Naive thymus-derived CD8-positive, alpha-beta T cell (primary cell): ENCODE measurements at places on chromosomes 2 and 18.

GRCh38 chr2:112606547-112606946 lies 22.1 kb downstream of the CHCHD5 start:
- DNase-seq: no peak

- DNase-seq: no peak
Observed at GRCh38 chr18:64993695-64994094, 757.1 kb upstream of the CDH7 start.

GRCh38 chr2:105134081-105134480 lies 96.2 kb downstream of the MRPS9 start:
- no peak for DNase-seq

GRCh38 chr18:44062345-44062744 lies 618.3 kb upstream of the SETBP1 start:
- DNase-seq: no peak

GRCh38 chr18:70415823-70416488 lies 127.1 kb downstream of the SOCS6 start:
- no peak for DNase-seq

DNA sequence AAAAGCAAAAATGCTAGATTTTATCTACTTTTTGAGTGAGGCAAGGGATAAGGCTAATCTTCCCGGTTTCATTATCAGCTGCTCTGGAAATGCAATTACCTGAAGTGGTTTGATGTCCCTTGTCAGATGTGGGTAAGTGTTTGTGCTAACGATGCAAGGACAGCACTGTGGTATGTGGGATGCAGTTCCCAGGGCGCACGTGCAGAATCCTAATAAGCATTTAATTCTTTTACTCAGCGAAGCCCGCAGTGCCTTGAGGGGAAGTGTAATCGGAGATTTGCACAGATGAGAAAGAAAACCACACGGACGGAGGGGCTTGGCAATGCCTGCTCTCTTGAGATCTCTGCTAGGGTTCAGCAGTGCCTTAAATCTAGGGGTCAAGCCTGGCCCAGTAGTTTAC lies 108.5 kb upstream of the LYPD6 start:
- DNase-seq: no peak

DNA sequence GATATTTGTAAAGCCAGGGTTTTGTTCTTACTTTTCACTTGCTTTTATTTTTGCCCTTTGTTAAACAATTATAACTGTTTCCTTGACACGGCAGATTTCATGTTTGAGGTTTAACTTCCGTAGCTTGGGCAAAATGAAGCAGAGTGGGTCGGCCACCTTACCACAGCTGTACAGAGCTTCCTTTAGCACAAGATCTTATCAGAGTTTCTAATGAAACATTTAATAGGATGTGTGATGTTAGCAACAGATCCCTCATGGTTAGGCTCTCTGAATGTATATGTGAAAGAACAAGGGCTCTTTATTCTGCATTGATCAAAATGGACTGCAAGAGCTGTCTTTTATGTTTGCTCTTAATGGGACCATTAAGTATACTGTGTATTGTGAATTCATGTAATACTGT lies 22.3 kb downstream of the RNF125 start:
- DNase-seq: peak; percentile 36

GRCh38 chr2:139876321-139876720 lies 1096.1 kb upstream of the NXPH2 start:
- DNase-seq: no peak

GRCh38 chr18:6203791-6204190 lies 210.9 kb downstream of the L3MBTL4 start:
- DNase-seq: no peak

- DNase-seq: no peak
Observed at GRCh38 chr2:186848873-186849578, at the start of gene ZSWIM2. TSS of gene ZSWIM2 (minus strand) at chr2:186849170. CDS start at chr2:186849130, 40 bp downstream.

- DNase-seq: no peak
Observed at GRCh38 chr2:240170354-240170735, 29.9 kb upstream of the OTOS start.

GRCh38 chr2:58099096-58099769 lies 52.6 kb downstream of the VRK2 start:
- no peak for DNase-seq

DNA sequence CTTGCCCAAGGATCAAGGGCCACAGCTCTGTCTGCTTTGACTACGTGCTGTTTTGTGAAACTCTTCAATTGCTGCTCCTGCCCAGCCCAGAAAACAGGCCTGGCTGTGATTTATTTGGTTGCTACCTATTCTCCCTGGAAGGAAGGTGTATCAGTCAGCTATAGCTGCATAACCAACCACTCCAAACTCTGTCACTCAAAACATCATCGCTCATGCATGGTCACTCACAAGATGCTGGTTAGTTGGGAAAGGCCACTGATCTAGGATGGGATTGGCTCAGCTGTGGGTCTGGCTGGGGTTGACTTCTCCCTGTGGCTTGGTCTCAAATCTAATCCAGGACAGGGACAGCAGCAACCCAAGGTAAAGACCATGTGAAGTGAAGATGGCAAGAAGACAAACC lies 14.6 kb downstream of the TEX51 start:
- DNase-seq: no peak

GRCh38 chr2:73764945-73765344 lies 15.0 kb downstream of the DUSP11 start:
- DNase-seq: no peak

- DNase-seq: no peak
Observed at GRCh38 chr2:58039170-58039611, 7.4 kb upstream of the VRK2 start.

- no peak for DNase-seq
Observed at GRCh38 chr18:3037423-3037915, 24.5 kb upstream of the LPIN2 start.

DNA sequence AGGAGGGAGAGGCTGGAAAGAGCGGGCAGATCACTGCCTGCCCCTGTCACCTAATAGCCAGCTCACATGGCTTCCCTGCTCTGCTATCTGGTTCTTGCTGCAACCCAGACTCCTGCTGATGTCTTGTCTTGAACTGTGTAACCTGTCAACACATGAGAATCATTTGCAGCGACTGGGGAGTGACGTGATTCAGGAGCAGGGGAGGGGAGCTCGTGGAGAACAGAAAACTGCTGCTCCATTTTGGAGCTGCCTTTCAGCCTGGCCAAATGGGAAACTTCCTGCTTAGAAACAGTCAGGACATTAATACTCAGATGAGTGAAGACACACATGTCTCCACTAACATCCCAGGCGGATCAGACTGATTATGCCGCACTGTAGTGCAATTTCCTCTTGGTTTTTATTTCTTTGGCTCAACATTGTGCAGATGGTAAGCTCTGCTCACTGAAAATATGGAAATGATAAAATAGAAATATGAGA lies 38.1 kb downstream of the RPL37A start:
- DNase-seq: no peak

DNA sequence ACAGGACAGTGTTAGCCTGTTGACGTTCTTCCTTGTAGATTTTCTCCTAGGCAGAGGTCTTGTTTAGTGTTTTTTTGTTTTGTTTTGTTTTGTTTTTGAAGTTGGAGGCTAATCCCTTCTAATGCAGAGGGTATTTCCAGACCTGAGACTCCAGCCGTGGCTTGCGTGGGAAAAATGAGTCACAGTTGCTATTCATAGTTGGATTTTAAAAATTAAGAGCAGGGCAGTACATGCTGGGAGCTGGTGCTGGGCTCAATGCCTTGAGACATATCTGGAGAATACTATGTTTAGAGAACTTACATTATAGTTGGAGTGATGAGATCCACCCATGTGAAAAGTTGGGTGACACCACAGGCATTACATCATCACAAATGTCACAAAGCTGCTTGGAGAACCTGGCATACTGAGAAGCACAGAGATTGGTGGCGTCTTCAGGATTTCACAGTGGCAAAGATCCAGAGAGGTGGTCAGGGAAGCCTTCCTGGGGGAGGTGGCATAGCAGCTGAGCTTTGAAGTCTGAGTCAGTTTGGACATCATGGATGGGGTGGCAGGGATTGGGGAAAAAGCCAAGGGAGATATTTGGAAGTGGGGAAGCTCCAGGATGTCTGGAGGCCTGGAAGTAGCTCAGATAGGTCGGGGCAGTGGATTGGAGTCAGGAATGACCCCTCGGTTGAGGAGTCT lies 249.4 kb downstream of the LOXHD1 start:
- no peak for DNase-seq

DNA sequence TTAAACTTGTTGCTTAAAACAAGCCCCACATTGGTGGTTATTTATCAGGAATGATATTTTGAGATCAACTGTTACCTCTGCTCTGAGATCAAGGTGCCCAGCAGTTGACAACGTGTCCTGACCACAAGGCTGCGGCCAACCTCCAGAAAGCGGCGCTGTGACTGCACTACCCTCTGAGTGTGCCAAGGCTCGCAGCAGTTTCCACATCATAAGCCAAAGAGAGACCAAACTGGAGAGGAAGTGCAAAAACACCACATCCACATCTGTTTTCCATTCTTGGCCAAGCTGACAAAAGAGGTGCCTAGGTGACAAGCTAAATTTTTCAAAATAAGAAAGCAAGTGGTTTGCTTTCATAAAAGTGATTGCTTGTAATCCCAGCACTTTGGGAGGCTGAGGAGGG lies 410.8 kb upstream of the POU3F3 start:
- no peak for DNase-seq

- DNase-seq: no peak
Observed at GRCh38 chr2:237312021-237312755, 101.8 kb downstream of the COL6A3 start.

- DNase-seq: no peak
Observed at GRCh38 chr2:48617618-48618017, at the start of gene GTF2A1L. TSS of gene GTF2A1L (plus strand) at chr2:48617856. CDS start at chr2:48617875, 19 bp downstream.

DNA sequence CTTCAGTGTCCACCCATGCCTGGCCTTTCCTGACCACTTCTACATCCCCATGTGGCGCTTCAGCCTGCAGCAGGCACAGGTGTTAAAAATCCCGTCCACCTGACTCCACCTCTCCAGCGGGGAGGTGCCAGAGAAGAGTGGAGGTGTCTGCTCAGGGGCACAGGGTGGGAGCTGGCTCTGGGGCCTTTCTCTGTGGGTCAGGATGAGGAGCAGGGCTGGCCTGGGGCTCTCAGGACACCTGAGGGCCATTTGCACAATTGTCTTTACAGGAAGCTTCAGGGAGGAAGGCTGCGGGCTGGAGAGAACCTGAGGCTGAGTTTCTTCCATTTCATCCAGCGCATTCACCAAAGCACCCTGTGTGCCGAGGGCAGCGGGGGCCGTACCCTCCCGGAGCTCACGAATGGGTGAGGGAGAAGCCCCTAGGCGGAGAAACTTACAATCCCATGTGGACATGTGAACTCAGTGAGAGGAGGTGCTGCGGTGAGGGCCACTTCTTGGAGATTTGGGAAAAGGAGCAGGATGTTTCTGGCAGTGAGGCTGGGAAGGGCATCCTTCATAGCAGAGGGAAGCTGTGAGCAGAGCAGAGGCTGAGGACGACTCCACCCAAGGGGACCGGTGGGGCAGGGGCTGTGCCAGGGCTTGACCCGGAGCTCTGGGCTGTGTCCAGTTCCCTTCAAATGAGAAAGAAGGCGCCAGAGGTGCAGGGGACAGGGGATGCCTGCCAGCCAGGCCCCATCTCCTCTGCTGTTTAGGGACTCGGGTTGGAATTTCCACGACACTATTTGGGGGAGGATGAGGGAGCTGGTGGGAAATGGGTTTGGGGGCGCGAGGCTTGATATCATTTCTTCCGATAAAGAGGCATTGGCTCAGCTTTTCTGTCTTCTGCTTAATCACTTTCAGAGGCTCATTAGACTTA lies 155.2 kb upstream of the MYCN start:
- DNase-seq: no peak

GRCh38 chr2:236974148-236974547 lies 111.5 kb upstream of the COPS8 start:
- DNase-seq: no peak

GRCh38 chr2:205565142-205565522 lies 117.2 kb upstream of the NRP2 start:
- no peak for DNase-seq

GRCh38 chr2:74695663-74696062 lies 41.6 kb downstream of the SEMA4F start:
- DNase-seq: no peak

- DNase-seq: no peak
Observed at GRCh38 chr18:40431071-40431985, 1523.7 kb upstream of the PIK3C3 start.

- DNase-seq: no peak
Observed at GRCh38 chr2:15673919-15674636, 82.4 kb downstream of the DDX1 start.

GRCh38 chr2:147567136-147567535 lies 277.7 kb upstream of the ACVR2A start:
- no peak for DNase-seq

DNA sequence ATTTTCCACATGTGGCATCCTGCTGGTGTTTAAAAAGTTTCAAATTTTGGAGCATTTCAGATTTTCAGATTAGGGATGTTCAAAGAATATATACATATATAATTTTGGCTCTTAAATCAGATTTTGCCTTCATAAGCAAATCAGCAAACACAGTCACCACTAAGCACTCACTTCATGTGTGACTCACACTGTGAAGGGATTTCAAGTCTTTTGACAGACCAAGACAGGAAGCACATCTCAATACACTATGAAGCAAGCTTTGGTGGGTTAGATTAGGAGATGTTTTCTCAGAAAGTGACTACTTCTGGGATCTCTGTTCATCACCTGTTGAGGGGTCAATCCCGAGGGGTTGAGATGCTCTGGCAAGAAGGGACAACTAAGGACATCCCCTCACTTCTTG lies 227.8 kb upstream of the RBBP8 start:
- DNase-seq: no peak

DNA sequence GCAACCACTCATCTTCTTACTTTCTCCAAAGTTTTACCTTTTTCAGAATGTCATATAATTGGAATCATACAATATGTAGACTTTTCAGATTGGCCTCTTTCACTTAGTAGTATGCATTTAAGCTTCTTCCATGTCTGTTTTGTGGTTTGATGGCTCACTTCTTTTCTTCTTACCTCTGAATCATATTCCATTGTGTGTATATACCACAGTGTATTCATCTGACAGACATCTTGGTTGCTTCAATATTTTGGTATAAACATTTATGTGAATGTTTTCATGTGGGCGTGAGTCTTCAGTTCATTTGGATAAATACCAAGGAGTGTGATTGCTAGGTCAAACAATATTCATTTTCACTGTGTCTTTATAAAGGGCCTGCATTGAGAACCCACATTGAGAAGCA lies 136.1 kb upstream of the NOSTRIN start:
- no peak for DNase-seq

DNA sequence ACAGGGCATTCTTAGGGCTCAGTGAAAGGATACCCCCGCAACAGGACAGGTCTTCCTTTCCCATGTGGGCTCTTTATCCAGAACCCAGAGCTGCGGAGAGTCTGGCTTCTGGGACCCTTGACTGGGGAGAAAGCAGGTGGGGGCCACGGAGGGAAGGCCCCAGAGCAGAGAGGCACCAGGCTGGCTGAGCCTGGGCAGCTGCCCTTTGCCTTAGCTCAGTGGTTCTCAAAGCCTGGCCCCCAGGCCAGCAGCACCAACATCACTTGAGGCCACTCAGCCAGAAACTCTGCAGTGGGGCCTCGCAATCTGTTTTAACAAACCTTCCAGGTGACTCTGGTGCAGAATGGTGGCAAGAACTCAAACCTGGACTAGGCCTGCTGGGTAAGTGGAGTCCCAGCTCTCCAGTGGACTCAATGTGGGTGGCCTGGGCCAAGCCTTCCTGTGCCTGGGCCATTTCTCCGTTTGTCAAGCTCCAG lies 1.6 kb upstream of the TMEM37 start:
- no peak for DNase-seq

GRCh38 chr2:227404585-227405271 lies 17.0 kb upstream of the SCYGR1 start:
- no peak for DNase-seq
